Thoracic aorta (tissue), 2 donors: ENCODE measurements at places on chromosomes 5 and 9. TPM values are rescaled to one million over a fixed set of nuclear protein-coding genes. Genes with fewer than 3 reads are reported as not detected.

NDUFS6 gene
- total RNA-seq: 26.5 TPM

TIMD4 gene
- not detected for total RNA-seq

ADAMTS6 gene
- total RNA-seq: 11.8 TPM

MYO10 gene
- total RNA-seq: 41.7 TPM

DAP gene
- total RNA-seq: 113 TPM

PTPN3 gene
- 20.3 TPM for total RNA-seq

- no peak for DNase-seq
Observed at GRCh38 chr5:107567901-107568671, 102.7 kb downstream of the EFNA5 start.

GRCh38 chr5:178430186-178431062 is 159.8 kb downstream of the COL23A1 start:
- no peak for DNase-seq

DNA sequence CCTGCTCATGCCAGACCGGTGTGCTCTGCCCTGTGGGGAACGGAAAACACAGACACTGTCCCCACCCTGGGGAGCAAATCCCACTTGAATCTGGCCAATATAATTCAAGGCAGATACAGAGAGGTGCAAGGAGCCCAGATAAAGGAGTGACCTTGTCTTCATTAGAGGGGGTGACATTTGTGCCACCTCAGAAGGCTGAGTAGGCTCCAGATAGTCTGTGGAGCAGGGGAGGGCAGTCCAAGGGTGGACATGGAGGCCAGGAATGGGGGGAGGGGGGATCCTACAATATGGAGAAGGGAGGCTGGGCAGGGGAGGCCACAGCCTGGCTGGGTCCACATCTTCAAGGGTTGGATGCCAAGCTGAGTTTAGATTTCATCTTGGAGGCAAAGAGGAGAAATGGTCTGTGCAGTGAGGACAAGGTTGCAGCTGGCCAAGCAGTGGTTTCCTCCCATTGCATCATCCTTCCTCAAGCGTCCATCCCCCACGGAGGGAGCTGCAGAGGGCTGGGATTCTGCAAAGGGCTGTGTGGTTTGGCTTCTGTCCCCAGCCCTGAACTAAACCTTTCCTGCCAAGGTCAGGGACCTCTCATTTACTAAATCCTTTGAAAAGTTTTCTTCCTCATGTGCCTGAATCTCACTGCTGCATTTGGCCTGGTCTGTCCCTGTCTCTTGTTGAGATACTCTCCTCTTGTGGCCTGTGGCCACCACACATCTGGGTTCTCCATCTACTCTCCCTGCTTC is 60.1 kb downstream of the GALNT12 start:
- DNase-seq: no peak

- no peak for DNase-seq
Observed at GRCh38 chr5:32984851-32985610, 273.9 kb downstream of the NPR3 start.

- DNase-seq: no peak
Observed at GRCh38 chr9:16090907-16091629, 538.2 kb downstream of the CCDC171 start.
